ENCODE measurements at places on chromosomes 12 and 14. TPM values are rescaled to one million over a fixed set of nuclear protein-coding genes. Genes with fewer than 3 reads are reported as not detected.

Gene LRRC10
- 0.08 TPM for polyA plus RNA-seq

Gene TNS2
- polyA plus RNA-seq: 115 TPM

Gene ESRRB
- 6.9 TPM for polyA plus RNA-seq

Gene FBXW8
- 23.8 TPM for polyA plus RNA-seq

Gene KRT5
- polyA plus RNA-seq: 0.22 TPM

Gene DNAH10
- 7.5 TPM for polyA plus RNA-seq

Gene KLHL33
- polyA plus RNA-seq: 0.60 TPM

Gene DHRS4L2
- polyA plus RNA-seq: 39.6 TPM

Gene CISTR
- polyA plus RNA-seq: not detected

Gene DAO
- polyA plus RNA-seq: 0.58 TPM

Gene AMN1
- 22.3 TPM for polyA plus RNA-seq

Gene RASAL1
- polyA plus RNA-seq: 6.3 TPM

Gene TEX52
- 3.1 TPM for polyA plus RNA-seq

Gene NUAK1
- polyA plus RNA-seq: 9.9 TPM
